ENCODE measurements at places on chromosomes 13 and 19.

GRCh38 chr13:106426909-106427308 lies 108.6 kb downstream of the EFNB2 start:
- DNase-seq, result no peak

GRCh38 chr19:5985098-5985783 lies 7.3 kb upstream of the RANBP3 start:
- DNase-seq, result no peak

- DNase-seq, result no peak
Measured at GRCh38 chr13:40271931-40272775, 394.3 kb downstream of the FOXO1 start.

DNA sequence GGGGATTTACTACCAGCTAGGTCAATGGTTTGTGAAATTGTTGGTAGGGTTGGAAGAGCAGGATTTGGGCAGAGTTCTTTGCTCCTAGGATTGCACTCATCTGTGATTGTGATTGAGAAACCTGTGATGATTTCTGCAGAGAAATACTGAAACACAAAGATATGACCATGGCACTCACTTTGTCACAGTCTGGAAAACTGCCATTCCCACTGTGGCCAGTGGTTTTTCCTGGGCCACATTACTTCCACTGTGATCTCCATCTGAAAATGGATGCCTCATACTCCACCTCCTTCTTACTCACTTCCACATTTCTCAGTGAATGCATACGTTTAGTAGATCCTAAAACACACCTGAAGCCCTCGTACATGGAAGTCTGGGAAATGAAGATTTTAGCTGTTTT lies 593.2 kb downstream of the LMO7 start:
- DNase-seq, result no peak

DNA sequence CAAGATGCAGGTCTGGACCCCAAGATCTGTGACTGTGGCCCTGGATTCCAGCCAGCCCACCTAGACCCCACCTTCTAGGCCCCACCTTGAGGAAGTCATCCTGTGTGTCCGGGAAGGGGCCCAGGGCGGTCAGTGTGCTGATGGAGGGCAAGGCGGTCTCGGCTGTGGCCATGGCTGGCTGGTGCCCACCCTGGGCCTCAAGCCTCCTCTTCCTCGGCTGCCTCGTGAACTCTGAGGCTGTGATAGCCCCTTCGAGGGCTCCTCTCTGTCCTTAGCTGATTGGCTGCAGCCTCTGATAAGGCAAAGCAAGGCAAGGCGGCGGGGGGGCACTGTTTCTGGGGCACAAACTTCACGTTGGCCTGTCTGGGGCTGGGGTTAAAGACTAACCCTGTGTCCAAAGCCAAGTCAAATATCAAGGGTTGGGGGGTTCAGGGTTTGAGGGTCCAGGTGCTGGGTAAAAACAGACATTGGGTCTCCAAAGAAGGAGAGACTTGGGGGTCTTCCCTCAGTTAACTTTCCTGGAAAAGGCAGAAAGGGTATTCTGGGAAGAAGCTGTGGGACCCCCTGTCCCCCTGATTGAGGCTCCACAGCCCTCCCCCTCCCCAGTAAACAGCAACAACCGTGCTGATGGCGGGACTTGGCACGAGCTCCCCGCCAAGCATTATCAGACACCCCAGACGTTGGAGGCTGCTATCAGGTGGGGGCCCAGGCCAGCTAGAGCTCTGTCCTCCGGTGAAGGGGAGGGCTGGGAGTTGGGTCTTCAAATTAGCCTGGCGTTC lies at the start of gene KLF1:
KLF1 (minus strand) TSS at position 233 of the 779 bp plus-strand sequence; CDS start at position 172, 61 bp downstream.
- DNase-seq, result no peak

DNA sequence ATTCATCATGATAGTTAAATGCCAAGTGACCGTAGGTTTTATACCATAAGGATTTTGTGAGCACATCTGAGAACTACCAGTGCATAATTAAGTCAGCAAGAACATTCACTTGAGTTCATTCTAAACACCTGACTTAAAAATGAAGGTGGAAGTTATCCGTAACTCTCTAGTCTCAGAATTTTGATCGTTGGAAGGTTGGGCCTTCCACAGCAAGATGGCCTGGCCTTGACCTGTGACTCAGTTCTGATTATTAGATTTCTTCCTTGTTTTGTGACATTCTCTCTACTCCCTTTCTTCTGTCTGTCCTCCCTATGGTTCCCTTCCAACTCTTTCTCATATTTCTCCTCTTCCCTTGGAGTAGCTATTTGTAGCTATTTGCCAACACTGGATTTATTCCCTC lies 20.0 kb upstream of the WDFY2 start:
- no peak for DNase-seq

DNA sequence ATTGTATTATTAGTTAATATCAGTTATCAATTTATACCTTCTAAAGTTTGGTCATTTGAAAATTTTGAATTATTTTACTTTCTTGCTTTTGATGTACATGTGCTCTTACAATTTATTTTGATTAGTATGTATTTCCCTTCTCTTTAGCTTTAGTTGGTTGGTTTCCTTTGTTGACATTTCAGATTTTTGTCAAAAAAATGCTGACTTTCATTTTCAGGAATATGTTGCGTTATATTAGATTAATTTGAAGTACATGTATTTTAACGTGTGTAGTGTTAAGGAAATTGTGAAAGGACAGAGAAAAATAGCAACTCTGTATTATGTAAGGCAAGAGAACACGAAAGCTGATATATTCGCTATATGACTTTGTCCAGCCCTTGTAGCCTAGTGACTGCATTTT lies 342.9 kb upstream of the SLITRK6 start:
- no peak for DNase-seq

GRCh38 chr13:101512650-101513049 lies 60.2 kb downstream of the ITGBL1 start:
- DNase-seq, result no peak

All from T-cell (primary cell).